ENCODE measurements at places on chromosomes 5 and 9. TPM values are rescaled to one million over a fixed set of nuclear protein-coding genes. Genes with fewer than 3 reads are reported as not detected.

WDR38 gene
- not detected for polyA plus RNA-seq

GRCh38 chr9:91833878-91834255 lies 116.2 kb downstream of the ROR2 start:
- DNase-seq: no peak

DNA sequence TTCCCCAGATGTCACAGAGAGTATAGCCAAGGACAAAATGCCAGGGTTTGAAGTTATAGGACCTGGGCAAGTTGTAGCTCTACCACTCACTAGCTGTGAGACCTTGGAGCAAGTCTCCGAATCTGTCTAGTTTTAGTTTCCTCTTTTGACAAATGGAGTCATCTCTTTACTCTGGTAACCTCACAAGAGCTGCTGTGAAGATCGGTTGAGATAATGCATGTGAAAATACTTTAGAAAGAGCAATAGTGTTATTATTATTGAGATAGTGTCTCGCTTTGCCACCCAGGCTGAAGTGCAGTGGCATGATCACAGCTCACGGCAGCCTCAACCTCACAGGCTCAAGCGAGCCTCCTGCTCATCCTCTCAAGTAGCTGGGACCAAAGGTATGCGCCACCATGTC lies 117.9 kb upstream of the NR5A1 start:
- no peak for DNase-seq

- no peak for DNase-seq
These were observed 91.0 kb downstream of the AOPEP start for GRCh38 chr9:94817291-94818177.

DNA sequence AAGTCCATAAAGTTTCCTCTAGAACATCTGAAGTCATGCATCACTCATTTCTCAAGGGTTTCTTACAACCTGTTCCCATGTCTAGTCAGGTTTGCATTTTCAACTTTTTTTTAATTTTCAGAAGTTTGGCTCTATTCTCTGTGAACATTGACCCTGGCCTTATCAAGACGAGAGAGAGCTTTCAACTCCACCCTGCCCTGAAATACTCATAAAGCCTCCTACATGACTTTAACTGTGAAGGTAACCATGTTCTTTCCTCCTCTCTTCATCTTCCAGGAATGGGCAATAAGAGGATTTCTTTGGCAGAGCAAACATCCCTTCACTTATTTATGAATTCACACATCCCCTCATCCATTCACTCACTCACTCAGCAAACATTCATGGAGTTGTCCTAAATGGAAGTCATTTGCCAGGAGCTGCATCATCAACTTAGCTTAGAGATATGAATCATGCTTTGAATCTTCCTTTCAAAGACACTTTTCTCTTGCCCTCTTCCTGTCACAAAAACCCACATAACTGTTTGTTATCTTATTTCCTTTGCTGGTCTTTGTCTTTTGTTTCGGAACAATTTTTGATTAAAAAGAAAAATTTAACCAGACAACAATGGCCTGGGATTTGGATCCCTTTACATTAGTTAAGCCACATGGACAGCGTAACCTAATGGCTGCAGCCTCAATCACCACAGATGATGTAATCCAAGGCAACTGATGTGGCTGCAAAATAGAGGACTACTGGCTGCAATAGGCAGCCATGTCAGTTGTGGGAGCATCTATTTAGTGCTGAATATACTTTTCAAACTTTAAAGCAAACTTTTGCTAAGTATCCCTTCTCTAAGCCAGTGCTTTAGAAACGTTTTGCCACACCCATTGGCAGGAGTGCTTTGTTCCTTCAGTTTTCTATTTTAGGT lies 43.0 kb upstream of the GNAQ start:
- peak; percentile 52 for DNase-seq

DNA sequence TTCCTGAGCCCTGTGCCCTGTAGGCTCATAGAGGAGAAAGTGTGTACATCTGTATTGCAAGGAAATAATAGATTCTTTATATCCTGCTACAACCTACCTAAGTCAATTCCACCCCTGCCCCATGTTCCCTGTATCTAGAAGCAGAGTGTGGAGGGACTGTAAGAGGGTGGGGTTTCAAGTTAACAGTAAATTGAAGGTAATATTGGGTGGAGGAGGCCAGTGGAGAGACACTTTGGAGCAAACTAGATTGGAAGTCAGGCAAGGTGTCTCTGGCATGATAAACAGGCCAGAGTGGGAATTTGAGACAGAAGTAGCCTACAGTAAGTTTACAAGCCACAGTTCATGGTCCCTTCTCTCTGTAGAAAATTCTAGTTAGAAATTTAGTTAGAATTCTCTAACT lies 2.3 kb upstream of the HEMGN start:
- no peak for DNase-seq

All from CD4-positive, alpha-beta memory T cell (primary cell).